ENCODE measurements at places on chromosomes 4 and X. TPM values are rescaled to one million over a fixed set of nuclear protein-coding genes. Genes with fewer than 3 reads are reported as not detected.

GRCh38 chrX:2903366-2903765 lies 25.8 kb downstream of the ARSD start:
- H3K27ac ChIP-seq = no peak overlapping the region
- no peak for DNase-seq
- H3K4me1 ChIP-seq = no peaks in the 10 kb centered on the region
- H3K36me3 ChIP-seq = no peaks in the 10 kb centered on the region
- H3K27me3 ChIP-seq = no peaks in the 10 kb centered on the region

GRCh38 chr4:184361443-184361842 lies 112.9 kb downstream of the IRF2 start:
- H3K27me3 ChIP-seq = no peaks in the 10 kb centered on the region
- H3K36me3 ChIP-seq = no peaks in the 10 kb centered on the region
- H3K4me3 ChIP-seq = no peak overlapping the region

DNA sequence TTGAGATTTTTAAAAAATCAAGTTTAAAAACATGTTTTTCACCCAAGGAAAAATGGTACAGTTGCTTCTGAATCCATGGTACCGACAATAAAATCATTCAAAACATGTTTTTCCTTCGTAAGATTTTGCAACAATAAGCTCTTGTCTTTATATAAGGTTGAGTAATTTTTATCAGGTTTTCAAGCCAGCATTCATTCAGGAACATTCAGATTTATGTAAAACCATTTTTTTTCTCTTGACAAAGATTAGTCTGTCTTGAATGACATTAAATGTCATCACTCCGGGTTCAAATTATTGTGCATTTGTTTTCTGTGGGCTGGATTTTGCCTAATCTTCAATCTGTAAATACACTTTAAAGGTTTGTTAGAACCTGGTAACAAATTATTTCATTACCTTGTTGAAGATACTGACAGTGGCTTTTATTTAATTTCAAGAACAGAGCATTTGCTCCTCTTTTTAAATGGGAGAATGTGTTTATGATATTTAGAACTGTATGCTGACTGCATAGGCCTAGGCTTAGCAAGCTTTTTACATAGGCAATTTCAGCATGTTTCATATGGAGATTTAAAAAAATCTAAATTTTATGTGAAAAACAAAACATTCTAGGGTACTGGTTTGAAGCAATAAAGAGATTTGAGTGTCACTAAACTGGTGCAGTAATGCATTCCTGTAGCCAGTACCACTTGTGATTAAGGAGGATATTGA lies 336.4 kb upstream of the HAND2 start:
- H3K36me3 ChIP-seq = no peaks in the 10 kb centered on the region
- H3K27me3 ChIP-seq = no peaks in the 10 kb centered on the region
- DNase-seq = no peak
- no peak overlapping the region for H3K27ac ChIP-seq
- no peaks in the 10 kb centered on the region for H3K4me1 ChIP-seq

DNA sequence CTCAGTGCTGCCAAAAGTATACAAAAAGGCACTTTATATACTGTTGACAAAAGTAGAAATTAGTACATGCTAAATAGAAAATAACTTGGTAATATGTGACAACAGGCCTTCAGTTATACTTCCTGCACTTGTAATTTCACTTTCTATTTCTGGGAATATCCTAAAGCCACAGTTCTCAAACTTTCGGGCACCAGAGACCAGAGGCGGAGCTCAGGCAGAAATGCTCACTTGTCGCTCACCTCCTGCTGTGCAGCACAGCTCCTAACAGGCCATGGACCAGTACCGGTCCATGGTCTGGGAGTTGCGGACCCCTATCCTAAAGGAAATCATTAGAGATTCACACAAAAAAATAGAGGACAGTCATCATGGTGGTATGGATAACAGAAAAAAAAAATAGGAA lies 25.7 kb downstream of the ACSL4 start:
- no peaks in the 10 kb centered on the region for H3K27me3 ChIP-seq
- no peak for DNase-seq
- H3K4me3 ChIP-seq = no peak overlapping the region
- no peak overlapping the region for H3K27ac ChIP-seq

- no peaks in the 10 kb centered on the region for H3K27me3 ChIP-seq
- H3K27ac ChIP-seq = no peak overlapping the region
- H3K4me1 ChIP-seq = peaks cover 8% of the 10 kb centered on the region
- H3K36me3 ChIP-seq = no peaks in the 10 kb centered on the region
Observed at GRCh38 chrX:153974726-153975286, 2.3 kb downstream of the TMEM187 start.

GRCh38 chr4:115149106-115149505 lies 35.7 kb upstream of the NDST4 start:
- H3K27me3 ChIP-seq = no peaks in the 10 kb centered on the region
- no peak for DNase-seq
- H3K27ac ChIP-seq = no peak overlapping the region
- no peaks in the 10 kb centered on the region for H3K36me3 ChIP-seq
- no peak overlapping the region for H3K4me3 ChIP-seq

GRCh38 chr4:144298519-144298918 lies 158.0 kb upstream of the GYPA start:
- H3K36me3 ChIP-seq = no peaks in the 10 kb centered on the region
- H3K27ac ChIP-seq = no peak overlapping the region
- H3K4me1 ChIP-seq = no peaks in the 10 kb centered on the region
- H3K27me3 ChIP-seq = no peaks in the 10 kb centered on the region
- DNase-seq = no peak

- no peaks in the 10 kb centered on the region for H3K27me3 ChIP-seq
- DNase-seq = no peak
- no peaks in the 10 kb centered on the region for H3K4me1 ChIP-seq
- no peak overlapping the region for H3K4me3 ChIP-seq
Observed at GRCh38 chr4:62293551-62293950, 1093.4 kb downstream of the ADGRL3 start.

GRCh38 chr4:7074426-7074825 lies 6.6 kb upstream of the GRPEL1 start:
- no peak overlapping the region for H3K4me3 ChIP-seq
- no peaks in the 10 kb centered on the region for H3K27me3 ChIP-seq
- no peak overlapping the region for H3K27ac ChIP-seq

- no peaks in the 10 kb centered on the region for H3K36me3 ChIP-seq
- H3K27ac ChIP-seq = no peak overlapping the region
- no peaks in the 10 kb centered on the region for H3K4me1 ChIP-seq
Observed at GRCh38 chr4:164252286-164252685, 501.6 kb upstream of the SMIM31 start.

GRCh38 chr4:47530801-47531200 lies 45.7 kb downstream of the ATP10D start:
- peaks cover 84% of the 10 kb centered on the region for H3K4me1 ChIP-seq
- no peaks in the 10 kb centered on the region for H3K27me3 ChIP-seq
- peak; percentile 15 for DNase-seq
- peak overlapping the region; percentile 91 for H3K27ac ChIP-seq
- H3K36me3 ChIP-seq = peaks cover 40% of the 10 kb centered on the region

- H3K27me3 ChIP-seq = no peaks in the 10 kb centered on the region
- H3K36me3 ChIP-seq = no peaks in the 10 kb centered on the region
- no peak overlapping the region for H3K4me3 ChIP-seq
- no peaks in the 10 kb centered on the region for H3K4me1 ChIP-seq
- DNase-seq = no peak
Observed at GRCh38 chr4:79237851-79238250, 88.0 kb downstream of the NAA11 start.

- no peaks in the 10 kb centered on the region for H3K27me3 ChIP-seq
- H3K27ac ChIP-seq = no peak overlapping the region
- H3K4me1 ChIP-seq = peaks cover 11% of the 10 kb centered on the region
- H3K4me3 ChIP-seq = no peak overlapping the region
Observed at GRCh38 chr4:123406872-123407271, 10.3 kb downstream of the SPRY1 start.

DNA sequence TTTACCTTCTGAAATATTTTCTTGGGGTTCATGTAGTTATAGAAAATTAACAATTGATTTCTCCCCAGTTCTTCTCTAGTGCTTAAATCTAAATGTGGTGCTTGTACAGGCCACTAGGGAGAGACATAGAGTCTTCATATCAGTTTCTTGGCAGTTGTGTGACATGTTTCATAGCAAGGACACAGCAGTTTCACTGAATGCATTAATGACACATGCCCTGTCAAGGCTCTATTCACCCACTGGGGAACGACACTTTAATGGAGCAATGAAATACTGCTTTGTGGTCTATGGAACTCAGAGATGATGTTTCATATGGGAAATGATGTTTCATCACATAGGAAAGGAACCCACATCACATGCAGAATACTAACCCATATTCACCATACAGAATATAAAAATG lies 2.8 kb downstream of the VEGFC start:
- H3K4me3 ChIP-seq = peak overlapping the region; percentile 89
- no peaks in the 10 kb centered on the region for H3K27me3 ChIP-seq
- peak overlapping the region; percentile 85 for H3K27ac ChIP-seq

DNA sequence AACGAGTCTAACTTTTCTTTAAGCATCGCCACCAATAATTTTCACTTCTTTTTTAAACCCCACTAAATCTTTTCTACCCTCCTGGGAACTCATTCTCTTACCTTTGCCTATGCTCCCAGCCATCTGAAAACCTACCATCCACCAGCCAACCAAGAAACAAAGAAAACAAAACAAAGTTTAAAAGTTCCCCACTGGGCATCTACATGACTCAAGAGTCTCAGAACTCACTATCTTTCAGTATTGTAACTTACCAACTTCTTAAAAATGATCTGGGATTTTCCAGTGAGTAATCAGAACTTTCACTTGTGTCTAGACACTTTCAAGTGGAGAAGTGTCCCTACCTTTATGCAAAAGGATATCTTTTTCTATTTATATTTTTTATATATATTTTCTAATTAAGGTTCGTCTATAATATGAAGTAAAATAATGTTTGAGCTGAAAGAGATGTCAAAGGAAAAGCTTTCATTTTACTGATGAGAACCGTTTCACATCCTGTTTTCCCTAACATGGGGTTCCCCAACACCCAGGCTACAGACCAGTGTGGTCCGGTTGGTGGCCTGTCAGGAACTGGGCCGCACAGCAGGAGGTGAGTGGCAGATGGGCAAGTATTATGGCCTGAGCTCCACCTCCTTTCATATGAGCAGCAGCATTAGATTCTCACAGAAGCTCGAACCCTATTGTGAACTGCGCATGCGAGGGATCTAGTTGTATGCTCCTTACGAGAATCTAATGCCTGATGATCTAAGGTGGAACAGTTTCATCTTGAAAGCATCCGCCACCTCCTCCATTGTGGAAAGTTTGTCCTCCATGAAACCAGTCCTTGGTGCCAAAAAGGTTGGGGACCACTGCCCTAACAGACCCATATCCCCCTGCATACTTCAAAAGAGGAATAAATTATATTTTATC lies 9.8 kb upstream of the TIGD2 start:
- H3K4me3 ChIP-seq = no peak overlapping the region
- 0 out of 2 replicates have a peak, but pooled peaks cover 4% of the 10 kb centered on the region for H3K27me3 ChIP-seq
- DNase-seq = no peak
- H3K27ac ChIP-seq = no peak overlapping the region
- H3K4me1 ChIP-seq = no peaks in the 10 kb centered on the region
- no peaks in the 10 kb centered on the region for H3K36me3 ChIP-seq

DNA sequence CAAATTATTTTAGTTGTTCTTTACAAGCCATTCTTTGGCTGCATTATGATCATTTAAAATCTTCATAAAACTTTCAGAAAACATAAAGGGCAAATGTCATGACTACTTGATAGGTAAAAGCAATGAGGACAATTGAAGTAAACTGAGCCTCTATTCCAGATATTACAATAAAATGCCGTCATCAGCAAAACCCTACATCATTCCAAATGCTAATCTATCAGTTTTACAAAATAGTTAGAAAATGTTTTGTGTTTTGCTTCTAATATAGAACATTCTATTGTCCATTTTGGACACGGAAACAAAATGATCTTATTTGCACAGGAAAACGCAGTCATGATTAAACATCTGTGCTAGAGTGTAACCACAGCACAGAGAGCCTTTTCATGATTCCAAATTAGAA lies 1330.6 kb upstream of the ADGRL3 start:
- no peak overlapping the region for H3K27ac ChIP-seq
- H3K36me3 ChIP-seq = no peaks in the 10 kb centered on the region
- no peak for DNase-seq
- H3K4me3 ChIP-seq = no peak overlapping the region

DNA sequence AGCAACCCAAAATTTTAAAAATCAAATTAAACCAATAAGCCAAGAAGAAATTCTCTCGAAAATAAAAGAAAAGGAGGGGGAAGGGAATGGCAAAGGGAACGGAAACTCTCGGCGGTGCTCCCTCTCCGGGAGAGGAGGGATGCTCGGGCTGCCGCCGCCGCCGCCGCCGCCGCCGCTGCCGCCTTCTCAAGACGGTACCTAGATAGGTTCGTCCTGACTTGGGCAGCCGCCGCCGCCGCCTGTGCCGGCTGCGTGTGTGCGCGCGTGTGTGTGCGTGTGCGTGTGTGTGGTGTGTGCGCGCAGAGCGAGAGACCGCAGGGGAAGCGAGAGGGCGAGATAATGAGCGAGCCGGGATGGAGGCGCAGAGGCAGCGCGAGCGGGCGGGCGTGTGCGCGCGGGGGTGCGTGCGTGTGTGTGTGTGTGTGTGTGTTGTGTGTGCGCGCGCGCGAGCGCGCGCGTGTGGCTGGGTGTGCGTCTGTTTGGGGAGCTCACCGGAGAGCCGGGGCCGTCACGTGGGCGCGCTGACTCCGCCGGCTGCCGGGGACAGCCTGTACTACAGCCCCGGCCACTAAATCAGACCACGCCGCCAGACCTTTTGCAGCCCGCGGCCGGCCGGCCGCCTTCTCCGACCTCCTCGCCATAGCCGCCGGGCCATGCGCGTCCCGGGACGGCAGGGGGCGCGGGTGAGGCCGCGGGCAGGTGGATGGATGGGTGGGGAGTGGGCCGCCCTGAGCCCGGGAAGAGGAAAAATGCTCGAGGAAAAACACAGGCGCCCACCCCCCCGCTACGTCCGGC lies 111.6 kb downstream of the DHX15 start:
- peak; percentile 86 for DNase-seq
- H3K36me3 ChIP-seq = no peaks in the 10 kb centered on the region
- H3K4me3 ChIP-seq = peak overlapping the region; percentile 76
- H3K4me1 ChIP-seq = peaks cover 9% of the 10 kb centered on the region
- no peak overlapping the region for H3K27ac ChIP-seq

- H3K4me3 ChIP-seq = no peak overlapping the region
- peaks cover 53% of the 10 kb centered on the region for H3K4me1 ChIP-seq
- peaks cover 44% of the 10 kb centered on the region for H3K36me3 ChIP-seq
- DNase-seq = no peak
Observed at GRCh38 chrX:72271812-72272211, 5.2 kb downstream of the RPS4X start.

Gene FAM9C
- total RNA-seq = not detected

Gene PPBP
- total RNA-seq = not detected

Gene UGT2B11
- total RNA-seq = not detected

Gene HSD17B13
- total RNA-seq = not detected

Gene SYNPO2
- 4.3 TPM for total RNA-seq

Gene PCDH7
- 0.38 TPM for total RNA-seq

Gene CXorf66
- not detected for total RNA-seq

Gene HTN3
- not detected for total RNA-seq

Gene SLC16A2
- 55.3 TPM for total RNA-seq

Gene HOPX
- total RNA-seq = not detected

Gene OTC
- not detected for total RNA-seq
